GM12878 (cell line): ENCODE measurements at places on chromosomes 16 and 17. TPM values are rescaled to one million over a fixed set of nuclear protein-coding genes. Genes with fewer than 3 reads are reported as not detected.

DNA sequence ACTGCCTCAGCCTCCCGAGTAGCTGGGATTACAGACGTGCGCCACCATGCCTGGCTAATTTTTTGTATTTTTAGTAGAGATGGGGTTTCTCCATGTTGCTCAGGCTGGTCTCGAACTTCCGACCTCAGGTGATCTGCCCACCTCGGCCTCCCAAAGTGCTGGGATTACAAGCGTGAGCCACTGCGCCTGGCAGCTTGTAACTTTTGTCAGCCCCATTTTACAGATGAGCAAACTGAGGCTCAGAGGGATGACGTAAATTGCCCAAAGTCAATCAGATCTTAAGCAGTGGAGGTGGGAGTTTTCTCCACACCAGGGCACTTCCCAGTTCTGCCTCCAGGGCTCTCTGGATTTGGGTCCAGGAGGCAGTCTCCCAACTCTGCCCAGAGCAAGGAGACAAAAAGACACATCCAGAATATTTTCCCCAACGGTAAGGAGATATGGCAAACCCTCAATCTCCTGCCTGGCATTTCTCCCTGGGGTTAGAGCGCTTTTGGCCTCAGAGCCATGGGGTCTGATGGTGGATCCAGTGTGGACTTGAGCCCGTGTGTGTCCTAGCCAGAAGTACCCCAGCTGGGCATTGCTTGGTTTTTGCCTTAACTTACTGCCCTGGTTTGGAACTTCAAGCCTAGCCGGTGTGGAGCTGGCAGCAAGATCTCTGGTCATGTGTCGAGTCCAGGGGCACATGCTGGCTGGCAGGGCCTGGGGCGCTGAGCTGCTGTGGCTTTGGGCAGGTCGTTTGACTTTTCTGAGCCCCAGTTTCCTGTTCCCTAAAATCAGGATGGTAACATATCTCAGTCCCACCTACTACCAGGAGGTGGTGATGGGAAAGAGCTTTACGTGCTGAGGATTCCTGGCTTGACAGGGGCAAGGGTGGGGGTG is 3.4 kb downstream of the ADAM11 start:
- no peaks in the 10 kb centered on the region for H3K36me3 ChIP-seq
- H3K4me3 ChIP-seq, result no peak overlapping the region
- no peak for DNase-seq
- H3K27me3 ChIP-seq, result peaks cover 4% of the 10 kb centered on the region; the same call in 1 of the 2 replicates
- no peaks in the 10 kb centered on the region for H3K4me1 ChIP-seq
- no peak overlapping the region for H3K27ac ChIP-seq

DNA sequence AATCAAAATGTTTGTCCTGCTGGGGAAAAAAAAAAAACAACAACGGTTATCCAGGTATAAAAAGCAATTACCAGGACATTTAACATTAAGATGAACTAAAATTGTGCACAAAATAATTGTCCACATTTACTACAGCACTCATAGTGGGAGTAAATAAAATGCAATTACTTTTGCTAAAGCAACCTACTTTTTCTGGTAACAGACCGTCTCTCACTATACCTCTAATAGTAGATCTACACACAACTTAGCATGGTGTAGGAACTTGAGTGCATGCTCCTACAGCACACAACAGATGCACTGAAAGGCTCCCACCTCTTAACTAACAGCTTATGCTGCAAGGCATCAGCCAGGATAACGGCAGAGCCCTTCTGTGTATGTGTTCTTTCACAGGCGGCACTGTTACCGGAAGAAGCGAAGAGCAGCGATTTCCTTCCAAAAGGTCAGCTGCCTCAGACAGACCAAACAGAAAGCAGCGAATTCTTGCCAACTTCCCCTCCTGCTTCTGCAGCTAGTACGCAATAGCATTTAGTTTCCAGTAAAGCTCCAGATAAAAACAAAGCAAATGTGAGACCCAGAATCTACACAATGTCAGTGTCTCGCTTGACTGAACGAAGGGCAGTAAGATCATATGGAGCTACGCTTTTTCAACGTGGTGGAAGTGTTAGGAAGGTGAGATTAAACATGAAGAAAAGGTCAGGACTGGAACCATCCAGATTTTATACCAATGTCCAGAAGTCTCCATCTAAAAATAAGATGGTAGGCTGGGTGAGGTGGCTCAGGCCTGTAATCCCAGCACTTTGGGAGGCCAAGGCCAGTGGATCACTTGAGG is 27.6 kb downstream of the STAT5B start:
- DNase-seq, result peak; percentile 68
- peak overlapping the region; percentile 70 for H3K4me3 ChIP-seq
- H3K4me1 ChIP-seq, result peaks cover 27% of the 10 kb centered on the region
- no peaks in the 10 kb centered on the region for H3K36me3 ChIP-seq
- H3K27me3 ChIP-seq, result no peaks in the 10 kb centered on the region

DNA sequence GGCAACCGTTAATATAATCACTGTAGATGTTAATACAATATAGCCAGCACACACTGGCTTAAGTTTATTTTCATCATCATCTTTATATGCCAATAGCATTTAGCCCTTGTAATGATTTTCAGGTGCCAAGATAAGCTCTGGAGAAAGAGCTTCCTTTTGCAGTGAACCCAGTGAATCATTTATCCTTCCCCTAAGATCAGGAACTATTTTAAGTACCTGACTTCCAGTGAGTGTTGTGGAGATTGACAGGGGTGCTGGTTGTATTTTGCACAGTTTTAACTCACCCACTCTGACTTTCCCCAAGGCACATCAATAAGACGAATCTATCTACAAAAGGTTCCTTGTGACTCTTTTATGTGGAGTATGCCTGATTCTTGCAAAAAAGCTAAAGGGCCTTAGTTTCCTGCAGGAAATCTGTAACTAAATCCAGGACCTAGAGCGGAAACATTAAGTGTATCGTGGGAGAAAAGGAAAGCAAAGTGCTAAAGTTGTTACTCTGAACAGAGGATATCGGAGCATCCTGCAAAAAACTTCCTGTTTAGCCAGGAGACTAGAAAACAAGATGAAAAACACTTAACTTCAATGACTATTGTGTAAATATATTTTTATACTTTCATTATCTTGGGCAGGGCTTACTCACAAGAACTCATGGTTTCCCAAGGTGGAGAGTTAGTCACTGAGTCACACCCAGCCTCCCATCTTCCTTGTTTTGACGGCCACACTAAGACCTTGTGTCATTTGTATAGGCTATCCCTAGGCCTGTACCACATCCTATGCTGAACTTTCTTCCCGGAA is 183.6 kb downstream of the MAP2K6 start:
- no peaks in the 10 kb centered on the region for H3K4me1 ChIP-seq
- DNase-seq, result no peak

Gene SF3B3
- polyA plus RNA-seq, result 431 and 468 TPM in 2 replicates

GRCh38 chr16:3878610-3879009 is 1.9 kb downstream of the CREBBP start:
- H3K4me1 ChIP-seq, result peaks cover 11% of the 10 kb centered on the region
- no peaks in the 10 kb centered on the region for H3K27me3 ChIP-seq
- H3K36me3 ChIP-seq, result no peaks in the 10 kb centered on the region
- H3K4me3 ChIP-seq, result peak overlapping the region; percentile 80
- H3K27ac ChIP-seq, result peak overlapping the region; percentile 60; the same call in 1 of the 2 replicates
- no peak for DNase-seq
